Right cardiac atrium (tissue), 5 donors: ENCODE measurements at places on chromosomes 11 and 22. TPM values are rescaled to one million over a fixed set of nuclear protein-coding genes. Genes with fewer than 3 reads are reported as not detected.

Gene ARHGAP8
- polyA plus RNA-seq: 0.02 TPM

DNA sequence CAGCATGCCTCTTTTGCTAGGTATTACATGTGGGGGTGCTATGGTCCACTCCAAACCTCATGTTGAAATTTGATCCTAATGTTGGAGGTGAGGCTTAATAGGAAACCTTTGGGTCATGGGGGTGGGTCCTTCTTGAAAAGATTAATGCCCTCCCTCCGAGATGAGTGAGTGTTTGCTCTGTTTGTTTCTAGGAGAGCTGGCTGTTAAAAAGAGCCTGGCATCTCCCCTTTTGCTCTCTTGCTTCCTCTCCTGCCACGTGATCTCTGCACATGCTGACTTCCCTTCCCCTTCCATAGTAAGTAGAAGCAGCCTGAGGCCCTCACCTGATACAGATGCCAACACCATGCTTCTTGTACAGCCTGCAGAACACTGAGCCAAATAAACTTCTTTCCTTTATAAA lies 104.5 kb downstream of the FAT3 start:
- DNase-seq: no peak

Gene GPHA2
- not detected for polyA plus RNA-seq

DNA sequence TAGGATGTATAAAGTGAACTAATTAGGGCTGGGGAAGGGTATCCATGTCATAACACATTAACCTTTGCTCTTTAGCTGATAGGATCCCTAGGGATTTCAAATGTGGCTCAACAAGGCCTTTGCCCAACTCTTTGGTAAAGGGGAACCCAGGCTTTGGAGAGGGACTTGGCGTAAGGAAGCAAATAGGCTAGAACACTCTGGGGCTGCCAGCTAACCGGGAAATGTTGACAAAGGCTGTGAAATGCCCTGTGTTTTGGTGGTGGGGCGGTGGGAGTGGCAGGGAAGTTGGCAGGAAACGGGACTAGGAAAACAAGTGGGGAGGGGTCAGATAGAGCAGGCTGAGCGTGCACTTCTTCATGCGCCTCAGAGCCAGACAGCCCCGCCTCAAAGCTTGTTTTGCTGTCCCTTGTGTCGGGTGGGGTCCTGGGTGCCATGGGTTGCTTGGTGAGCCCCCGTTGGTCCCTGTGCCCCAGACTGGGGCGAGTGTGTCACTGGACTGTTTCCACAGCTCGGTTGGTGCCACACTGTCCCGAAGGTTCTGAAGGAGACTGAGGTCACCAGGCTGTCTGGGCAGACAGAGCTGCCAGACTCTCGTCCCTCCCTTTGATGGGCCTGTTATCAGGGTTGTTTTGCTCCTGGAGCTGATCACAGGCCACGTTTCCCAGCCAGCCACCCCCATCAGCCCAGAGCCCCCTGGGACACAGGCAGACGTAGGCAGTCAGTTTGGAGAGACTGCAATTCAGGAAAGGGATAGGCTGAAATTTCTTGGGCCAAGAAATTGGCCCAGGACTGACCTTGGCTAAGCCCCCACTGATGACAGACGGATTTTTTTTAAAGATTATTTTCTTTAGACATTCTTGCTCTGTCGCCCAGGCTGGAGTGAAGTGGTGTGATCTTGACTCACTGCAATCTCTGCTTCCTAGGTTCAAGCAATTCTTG lies 19.6 kb downstream of the KCTD21 start:
- DNase-seq: peak; percentile 97

- DNase-seq: no peak
Measured at GRCh38 chr11:95322539-95322938, 91.5 kb upstream of the SESN3 start.

- no peak for DNase-seq
Measured at GRCh38 chr11:133905677-133906156, 51.1 kb downstream of the IGSF9B start.
